ENCODE measurements at places on chromosomes 12 and 14.

- DNase-seq: no peak
Observed at GRCh38 chr14:39033371-39033770, 69.7 kb downstream of the SEC23A start.

DNA sequence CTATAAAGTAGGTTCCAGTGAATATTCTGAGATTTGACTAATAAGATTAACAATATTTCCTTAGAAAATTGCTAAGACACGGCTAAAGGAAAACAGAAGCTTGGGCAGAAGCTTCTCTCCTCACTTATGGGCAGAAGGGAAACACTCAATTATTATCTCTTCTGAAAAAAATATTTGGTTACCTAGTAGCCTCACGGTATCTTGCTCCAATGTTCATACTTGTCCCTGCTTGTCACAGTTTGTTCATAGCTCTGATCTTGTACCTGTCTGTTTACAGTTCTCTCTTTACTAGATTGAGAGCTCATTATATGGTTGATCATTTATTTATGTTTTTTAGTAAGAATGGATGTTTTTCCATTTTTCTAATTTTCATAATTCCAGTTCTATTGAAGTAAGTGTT is 458.0 kb upstream of the ATP2B1 start:
- no peak for DNase-seq

- no peak for DNase-seq
Observed at GRCh38 chr14:75720842-75721498, 59.9 kb downstream of the TTLL5 start.

DNA sequence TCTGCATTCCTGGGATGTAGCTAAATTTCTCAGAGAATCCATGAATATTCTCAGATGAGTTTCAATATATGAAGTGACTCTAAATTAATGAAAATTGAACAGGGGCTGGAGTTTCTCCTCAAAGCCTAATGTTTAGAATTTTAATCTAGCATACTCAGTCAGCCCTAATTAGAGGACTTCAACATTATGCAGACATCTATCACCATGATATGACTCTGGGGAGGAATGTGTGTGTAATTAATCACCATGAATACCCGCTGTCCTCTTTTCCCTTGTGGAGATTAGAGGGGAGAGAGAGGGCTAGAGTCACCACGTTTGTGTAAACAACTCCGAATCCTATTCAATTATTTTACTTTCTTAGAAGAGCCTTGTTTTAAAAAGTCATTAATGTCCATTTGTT is 698.6 kb upstream of the MDGA2 start:
- DNase-seq: no peak

DNA sequence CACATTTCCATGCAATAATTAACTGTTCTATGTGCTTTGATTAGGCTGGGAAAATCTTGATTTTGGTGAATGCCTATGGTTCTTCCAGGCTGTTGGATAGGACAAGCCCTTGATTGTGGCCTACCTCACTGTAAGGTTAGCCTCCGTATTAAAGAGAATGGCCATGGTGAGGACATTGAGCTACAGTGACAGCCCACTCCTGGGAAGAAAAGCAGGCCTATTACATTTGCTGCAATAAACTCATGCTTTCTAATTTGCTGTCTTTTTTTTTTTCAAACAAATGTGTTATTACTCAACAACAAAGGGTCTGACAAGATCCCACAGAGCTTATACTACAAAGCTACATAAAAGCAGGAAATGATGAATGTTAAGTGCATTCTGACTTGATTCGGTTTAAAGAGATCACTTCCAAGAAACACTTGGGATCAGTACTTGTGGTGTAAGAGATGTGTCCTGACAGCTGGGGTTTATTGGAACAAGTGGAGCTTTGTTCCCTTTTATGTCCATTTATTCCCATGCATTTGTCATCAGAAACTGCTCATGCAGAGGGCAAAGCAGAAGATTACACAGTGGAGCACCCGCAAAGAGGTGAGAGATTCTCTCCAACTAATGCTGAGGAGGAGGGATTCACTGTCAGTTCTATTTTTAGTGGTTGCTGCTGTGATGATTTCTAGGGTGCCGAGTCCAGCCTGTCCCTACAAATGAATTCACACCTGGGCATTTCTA is 29.1 kb upstream of the KCNK10 start:
- DNase-seq: no peak

DNA sequence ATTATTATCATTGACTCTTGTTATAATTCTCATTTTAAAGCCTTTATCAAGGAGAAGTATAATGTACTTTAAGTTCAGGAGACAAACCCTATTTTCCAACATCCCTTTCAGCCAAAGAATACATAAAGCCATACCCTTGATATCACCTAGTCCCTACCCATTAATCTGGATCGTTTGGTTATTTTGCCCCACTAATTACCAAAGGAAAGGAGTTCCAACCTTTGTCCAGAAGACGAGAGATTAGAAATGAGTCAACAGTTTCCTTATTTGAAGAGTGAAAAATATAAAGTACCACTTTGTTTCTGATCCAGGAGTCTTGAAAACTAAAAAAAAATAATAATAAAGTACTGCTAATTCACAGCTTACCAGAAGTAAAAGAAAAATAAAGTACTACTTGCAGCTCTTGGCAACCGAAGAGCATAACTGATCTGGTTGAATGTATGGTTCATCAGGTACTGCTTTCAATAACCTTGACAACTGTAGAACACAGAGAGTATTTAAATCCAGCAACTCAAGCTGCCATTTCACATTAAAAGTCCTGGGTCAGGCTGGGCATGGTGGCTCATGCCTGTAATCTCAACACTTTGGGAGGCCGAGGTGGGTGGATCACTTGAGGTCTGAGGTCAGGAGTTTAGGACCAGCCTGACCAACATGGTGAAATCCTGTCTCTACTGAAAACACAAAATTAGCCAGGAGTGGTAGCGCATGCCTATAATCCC is 33.7 kb downstream of the LIMA1 start:
- DNase-seq: no peak

GRCh38 chr14:41521891-41522290 is 84.8 kb upstream of the LRFN5 start:
- no peak for DNase-seq

DNA sequence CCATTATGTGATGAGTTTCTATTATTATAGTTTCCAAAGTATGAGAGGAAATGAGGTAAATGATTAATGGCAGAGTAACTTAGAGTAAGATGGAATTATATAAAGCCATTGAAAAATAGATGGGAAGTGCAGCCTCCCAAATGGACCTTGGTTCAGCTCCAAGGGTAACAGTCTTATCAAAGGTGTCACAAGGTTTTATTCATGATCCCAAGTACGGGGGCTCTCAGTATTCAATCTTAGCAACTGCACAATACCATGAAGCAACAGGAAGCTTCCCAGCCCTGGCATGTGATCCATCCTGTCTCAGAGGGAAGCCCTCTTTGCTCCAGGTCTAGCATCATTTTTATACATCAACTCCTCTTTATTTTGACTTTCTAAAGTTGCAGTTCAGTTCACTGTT is 948.2 kb downstream of the GALC start:
- no peak for DNase-seq

- no peak for DNase-seq
Observed at GRCh38 chr14:96586921-96587822, 85.0 kb downstream of the PAPOLA start.

DNA sequence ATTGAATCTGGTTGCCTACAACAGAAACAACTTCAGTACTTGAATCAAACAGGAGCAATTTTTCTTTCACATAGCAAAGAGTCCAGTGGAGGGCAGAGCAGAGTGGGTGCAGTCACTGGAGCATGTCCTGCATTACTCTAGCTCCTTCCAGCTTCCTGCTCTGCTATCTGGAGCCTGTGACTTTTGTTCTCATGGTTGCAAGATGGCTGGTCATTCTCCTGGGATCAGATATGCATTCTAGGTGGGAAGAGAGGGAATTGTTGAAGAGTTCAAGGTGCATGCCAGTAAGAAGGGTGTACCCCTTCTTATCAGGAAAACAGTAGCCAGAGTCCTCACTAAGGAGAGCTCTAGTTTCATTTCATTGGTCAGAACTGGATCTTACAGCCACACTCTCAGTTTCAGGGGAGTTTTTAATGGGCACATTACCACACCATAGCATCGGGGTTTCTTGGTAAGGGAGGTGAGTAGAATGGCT is 8.0 kb downstream of the IFT43 start:
- DNase-seq: no peak

GRCh38 chr12:49375406-49375805 is 8.1 kb downstream of the SPATS2 start:
- DNase-seq: no peak

Measured in SW 1271 (cell line).